ENCODE measurements at places on chromosomes 7 and 10.

- DNase-seq: no peak
Observed at GRCh38 chr7:17601921-17602320, 303.5 kb downstream of the AHR start.

DNA sequence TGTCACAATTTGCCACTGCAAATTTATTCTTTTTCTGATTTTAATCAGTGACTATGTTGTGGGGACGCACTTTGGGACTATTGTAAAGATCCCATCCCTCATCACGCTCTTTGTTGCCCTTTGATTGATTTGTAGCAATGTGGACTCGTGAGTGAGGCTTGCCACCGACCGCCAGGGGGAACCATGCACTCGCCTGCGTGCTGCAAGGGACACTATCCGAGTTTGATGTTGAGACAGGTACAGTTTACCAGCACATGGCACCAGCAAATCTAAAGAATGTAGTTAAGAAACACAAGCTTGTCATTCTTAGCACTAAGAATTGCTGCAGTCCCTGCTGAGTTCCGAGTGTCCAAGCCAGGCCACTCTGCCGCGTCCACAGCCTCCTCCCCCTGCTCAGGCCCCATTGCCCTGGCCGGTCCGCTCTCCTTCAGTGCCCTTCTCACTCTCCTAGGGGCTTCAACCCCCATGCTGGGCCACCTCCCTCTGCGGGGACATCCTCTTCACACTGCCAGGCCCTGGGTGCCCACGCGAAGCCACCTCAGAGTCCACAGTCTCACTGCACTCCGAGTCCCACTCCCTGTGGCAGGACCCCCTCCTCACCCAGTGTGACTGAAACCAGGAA is 2.0 kb upstream of the SFTPA2 start:
- DNase-seq: peak; percentile 43

DNA sequence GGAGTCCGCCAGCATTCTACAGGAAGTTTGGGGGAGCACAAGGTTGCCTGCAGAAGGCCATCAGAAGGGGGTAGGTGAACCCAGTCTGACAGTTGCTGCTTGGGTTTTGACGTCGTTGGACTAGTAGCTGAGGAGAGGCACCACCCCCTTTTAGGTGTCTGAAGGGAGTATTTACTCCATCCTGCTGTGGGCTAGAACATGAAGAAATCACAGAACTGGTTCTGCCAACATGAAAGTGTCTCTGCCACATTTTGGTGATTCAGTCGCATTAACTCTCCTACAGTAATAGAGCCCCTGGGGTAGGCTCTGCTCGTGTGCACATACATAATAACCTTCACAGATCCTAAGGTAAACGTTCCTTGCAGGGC is 834 bp upstream of the TRIL start:
- DNase-seq: no peak

GRCh38 chr7:116572036-116572435 is 47.2 kb downstream of the CAV1 start:
- no peak for DNase-seq

- no peak for DNase-seq
Observed at GRCh38 chr10:21518149-21518640, 7.3 kb downstream of the SKIDA1 start.

- peak; percentile 18 for DNase-seq
Observed at GRCh38 chr7:542713-543500, 23.3 kb upstream of the PDGFA start.

- DNase-seq: no peak
Observed at GRCh38 chr7:51158211-51158610, 158.4 kb downstream of the COBL start.

DNA sequence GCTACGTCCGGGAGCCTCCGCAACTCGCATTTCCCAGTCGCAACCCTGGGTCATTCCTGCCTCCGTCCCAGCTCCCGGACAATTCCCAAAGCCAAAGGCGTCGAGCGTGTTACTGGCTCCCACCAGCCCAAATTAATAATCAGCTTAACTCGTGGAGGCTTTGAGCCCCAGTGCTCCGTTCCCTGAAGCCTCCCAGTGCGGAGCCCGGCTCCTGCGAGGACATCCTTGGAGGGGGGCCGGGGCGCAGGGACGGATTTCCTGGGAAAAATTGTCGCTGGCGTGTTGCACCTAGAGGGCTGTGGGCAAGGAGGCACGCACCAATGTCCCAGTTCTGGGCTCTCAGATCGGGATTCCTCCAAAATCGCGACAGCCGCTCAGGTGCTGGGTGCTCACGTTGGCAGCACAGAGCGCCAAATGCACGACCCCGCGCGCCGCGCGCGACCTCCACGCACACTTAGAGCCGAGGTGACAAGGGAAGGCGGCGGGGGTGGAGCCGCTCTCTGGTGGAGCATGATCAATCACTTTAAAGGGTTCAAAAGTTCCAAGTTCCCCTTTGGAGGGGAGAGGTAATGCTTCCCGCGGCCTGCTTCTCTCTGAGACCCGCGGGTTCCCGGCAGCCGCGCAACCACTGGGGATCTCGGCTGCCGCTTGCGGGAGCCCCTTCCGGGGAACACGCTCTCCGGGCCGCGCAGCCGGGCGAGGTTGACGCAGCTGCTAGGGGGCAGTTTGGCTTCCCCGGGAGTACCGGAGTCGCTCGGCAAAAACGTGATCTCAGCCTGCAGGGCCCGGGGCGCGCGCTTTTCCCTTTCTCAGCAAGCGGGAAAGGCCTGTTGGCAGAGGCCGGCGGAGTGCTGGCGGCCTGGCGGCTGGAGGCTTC is 25.5 kb downstream of the SKIDA1 start:
- no peak for DNase-seq

DNA sequence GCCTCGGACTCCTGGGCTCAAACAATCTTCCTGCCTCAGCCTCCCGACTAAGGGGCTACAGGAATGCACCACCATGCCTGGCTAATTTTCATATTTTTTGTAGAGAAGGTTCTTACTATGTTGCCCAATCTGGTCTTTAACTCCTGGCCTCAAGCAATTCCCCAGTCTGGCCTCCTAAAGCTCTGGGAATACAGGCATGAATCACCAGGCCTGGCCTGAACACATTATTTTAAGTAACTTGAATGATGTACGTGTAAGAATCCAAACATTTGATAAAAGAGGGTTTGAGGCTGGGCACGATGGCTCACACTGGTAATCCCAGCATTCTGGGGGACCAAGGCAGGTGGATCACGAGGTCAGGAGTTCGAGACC is 13.0 kb upstream of the BAMBI start:
- DNase-seq: no peak

DNA sequence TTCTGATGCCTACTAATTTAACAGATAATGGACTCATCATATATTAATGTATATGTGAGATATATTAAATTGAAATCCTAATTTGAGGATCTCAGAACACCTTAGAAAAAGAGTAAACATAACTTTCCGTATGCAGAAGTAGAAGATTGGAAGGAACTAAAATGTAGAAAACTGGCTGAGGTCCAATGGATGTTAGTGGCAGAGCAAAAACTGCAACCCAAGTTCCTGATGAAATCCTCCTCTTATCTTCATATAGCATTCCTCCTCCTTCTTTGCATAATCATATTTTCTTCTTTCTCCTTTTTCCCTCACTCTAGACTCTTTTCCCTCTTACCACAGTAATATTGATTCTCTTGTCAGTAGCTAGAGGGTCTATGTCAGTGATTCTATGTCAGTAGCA is 6.0 kb downstream of the INA start:
- DNase-seq: no peak

DNA sequence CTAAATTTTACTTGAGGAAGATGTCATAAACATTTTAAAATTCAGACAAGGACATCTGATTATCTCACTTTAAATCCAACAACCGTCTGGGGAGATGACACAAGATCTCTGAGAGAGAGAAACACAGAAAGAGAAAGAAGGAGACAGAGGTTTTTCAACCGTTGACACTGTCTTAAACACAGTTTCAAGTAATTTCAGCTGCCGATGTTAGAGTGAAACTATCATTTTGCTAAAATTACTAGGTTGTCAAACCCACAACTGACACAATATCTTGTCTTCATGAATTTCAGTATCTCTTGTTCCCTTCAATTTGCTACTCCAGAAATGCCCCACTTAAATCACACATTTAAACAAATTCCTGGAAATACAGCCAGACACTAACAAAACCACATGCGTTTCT is 174.8 kb downstream of the RAPGEF5 start:
- DNase-seq: no peak

GRCh38 chr10:113108194-113108835 is 158.3 kb downstream of the TCF7L2 start:
- peak; percentile 8 for DNase-seq

GRCh38 chr10:110456523-110457091 is 41.1 kb upstream of the DUSP5 start:
- no peak for DNase-seq

- DNase-seq: no peak
Observed at GRCh38 chr7:18464830-18465229, 30.7 kb upstream of the HDAC9 start.

- DNase-seq: no peak
Observed at GRCh38 chr7:55206235-55207029, 158.7 kb upstream of the LANCL2 start.

DNA sequence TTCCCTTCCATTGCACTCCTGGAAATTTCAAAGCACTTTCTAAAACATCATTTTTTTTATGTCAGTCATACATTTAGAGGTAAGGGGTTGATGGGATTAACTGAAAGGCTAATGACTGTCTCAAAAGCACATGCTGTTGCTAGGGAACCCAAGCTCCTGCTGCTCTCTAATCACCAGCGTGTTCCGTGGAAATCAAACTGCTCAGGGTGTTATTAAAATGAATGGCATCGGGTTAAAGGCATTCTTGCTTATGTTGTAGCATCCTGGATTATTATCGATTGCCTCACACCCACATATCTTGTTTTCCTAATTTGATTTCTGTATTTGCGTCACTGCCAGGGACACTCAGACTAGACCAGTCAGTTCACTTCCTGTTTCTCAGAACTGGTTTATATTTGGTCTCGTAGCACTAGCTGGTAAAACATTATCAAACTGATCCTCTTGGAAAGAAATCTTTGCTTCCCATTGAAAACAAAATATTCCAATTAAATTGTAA is 216.5 kb upstream of the MKLN1 start:
- no peak for DNase-seq

DNA sequence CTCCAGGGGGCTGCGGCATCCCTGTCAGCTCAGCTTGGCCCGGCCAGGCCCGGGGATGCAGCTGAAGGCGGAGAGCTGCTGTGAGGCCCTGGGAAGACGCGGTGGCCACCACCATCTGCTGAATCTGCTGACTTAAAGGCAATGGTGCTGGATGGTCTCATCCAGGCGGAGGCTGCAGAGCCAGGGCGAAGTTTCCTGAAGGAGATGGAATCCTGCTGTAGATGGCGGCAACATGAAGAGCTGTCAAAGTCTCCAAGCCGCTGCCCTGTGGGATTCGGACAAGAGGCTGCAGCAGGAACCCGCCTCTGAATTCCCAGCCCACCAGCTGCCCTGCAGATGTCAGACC is 200.1 kb downstream of the PTPRN2 start:
- DNase-seq: no peak

DNA sequence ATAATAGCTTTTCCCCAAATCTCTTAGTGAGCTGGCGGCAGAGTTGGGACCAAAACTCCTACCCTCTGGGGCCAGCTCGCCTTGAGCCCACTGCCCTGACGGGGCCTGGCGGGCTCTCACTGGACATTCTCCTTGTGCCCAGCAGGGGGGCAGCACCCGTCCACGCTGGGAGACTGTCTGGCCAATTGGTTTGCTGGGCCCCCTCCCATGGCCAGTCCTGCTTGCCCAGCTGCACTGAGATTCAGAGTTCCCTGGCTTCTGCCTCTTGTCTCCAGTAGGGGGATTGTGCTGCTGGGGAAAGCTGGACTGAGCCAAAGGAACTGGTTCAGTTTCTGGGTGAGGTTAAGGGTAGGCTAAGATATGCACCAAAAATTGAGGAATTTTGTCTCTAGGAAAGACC is 59.8 kb downstream of the RAMP3 start:
- no peak for DNase-seq

- no peak for DNase-seq
Observed at GRCh38 chr7:101681170-101682007, 52.3 kb upstream of the MYL10 start.

DNA sequence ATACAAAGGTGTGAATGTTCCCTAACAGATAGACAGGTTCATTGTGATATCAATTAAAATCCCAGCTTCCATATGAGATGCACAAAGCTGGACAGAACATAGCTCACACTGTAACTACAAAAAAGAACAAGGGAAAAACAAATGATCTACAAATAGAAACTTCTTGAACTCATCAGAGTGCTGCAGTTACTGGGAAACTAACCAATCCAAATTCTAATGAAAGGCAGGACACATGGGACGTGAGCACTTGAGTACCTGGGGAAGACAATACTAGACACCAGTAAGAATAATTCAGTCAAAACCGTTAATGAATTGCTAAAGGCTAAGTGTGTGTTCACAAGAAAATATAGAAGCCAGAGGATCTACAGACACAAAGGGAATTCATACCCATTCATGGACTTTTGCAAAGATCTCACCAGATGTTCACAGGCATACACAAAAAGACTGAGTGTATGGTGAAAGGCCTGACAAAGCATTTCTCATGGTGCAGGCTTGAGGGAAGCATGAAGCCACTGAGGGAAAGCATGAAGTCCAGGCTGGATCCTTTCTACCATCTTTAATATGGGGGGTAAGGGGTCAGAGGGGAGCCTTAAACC is 7.8 kb upstream of the GPR22 start:
- no peak for DNase-seq

- peak; percentile 32 for DNase-seq
Observed at GRCh38 chr7:7969306-7970236, 975 bp downstream of the GLCCI1 start.

GRCh38 chr7:16423761-16424160 is 2.4 kb upstream of the CRPPA start:
- no peak for DNase-seq

DNA sequence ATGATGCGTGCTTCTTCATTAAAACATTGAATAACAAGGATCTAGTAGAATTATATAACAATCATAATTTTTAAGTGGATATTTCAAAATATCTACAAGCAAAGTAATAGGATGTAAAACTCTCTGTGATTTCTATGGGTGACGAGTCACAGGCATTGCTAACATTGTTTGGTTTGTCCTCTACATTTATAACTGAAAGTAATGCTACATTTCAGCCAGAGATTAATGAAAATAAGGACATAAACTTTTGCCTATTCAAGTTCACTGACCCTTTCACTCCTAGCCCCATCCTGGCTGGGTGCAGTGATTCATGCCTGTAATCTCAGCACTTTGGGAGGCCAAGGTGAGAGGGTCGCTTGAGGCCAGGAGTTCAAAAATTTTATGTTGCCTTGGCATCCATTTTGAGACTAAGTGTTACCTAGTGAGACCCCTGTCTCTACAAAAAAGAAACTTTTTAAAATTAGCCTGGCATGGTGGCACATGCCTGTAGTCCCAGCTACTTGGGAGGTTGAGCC is 38.4 kb upstream of the HSPA12A start:
- no peak for DNase-seq

DNA sequence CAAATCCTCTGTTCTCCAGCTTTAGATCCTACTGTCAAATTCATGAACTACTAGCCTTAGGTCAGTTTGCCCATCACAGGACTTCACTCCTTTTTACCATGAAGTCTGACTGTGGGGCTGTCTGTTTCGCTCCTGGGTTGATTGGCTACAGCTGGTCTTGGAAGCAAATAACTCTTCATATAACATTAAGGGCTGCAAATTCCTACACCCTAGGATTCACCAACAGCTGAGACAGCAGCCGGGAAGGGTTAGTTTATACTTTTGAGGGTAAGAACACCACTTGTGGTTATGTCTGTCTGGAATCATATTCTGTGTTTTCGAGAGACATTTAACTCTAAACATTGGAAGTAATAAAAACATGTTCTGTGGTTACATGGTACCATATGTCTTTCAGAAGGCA is 55.9 kb upstream of the KIAA1217 start:
- DNase-seq: no peak

Data from activated T-cell treated with anti-CD3 and anti-CD28 coated beads for 48 hours (primary cell).